Stimulated activated CD4-positive, alpha-beta T cell treated with anti-CD3 and anti-CD28 coated beads, Interleukin-12 subunit alpha, Interleukin-12 subunit beta, amount 100 ng/mL, for 24 hours (primary cell): ENCODE measurements at places on chromosomes 5 and 9.

GRCh38 chr5:14595189-14595588, 13.6 kb downstream of the OTULINL start:
- DNase-seq, result no peak

DNA sequence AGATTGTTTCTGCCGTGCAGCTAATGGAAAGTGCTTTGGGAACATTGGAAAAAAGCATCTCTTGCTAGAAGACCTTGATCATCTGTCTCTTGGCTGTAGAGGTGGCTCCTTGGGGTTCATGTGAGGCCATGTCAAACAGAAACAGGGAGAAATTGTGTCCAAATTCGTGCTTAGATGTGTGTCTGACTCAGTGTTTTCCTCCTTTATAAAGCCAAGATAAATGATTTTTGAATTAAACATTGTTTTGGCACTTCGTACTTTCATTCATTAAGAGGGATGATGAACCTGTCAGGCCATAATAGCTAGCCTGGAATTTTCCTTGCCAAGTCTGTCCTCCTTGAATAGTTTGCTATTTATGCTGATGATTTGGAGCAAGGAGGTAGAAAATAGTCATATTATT, 143.8 kb downstream of the FBXL7 start:
- no peak for DNase-seq

DNA sequence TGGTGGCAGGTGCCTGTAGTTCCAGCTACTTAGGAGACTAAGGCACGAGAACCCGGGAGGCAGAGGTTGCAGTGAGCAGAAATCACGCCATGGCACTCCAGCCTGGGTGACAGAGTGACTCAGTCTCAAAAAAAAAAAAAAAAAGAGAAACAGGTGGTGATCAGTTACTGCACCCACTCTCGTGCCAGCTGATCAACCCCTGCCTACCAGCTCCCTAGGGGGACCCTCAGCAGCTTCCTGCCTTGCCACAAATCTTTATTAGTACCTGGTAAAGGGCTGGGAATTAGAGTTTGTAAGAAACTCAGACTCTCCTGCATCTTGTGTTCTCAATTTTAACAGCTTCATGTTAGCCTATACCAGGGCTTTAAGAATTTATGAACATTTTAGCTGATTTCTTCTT, 914.9 kb downstream of the EFNA5 start:
- DNase-seq, result no peak

DNA sequence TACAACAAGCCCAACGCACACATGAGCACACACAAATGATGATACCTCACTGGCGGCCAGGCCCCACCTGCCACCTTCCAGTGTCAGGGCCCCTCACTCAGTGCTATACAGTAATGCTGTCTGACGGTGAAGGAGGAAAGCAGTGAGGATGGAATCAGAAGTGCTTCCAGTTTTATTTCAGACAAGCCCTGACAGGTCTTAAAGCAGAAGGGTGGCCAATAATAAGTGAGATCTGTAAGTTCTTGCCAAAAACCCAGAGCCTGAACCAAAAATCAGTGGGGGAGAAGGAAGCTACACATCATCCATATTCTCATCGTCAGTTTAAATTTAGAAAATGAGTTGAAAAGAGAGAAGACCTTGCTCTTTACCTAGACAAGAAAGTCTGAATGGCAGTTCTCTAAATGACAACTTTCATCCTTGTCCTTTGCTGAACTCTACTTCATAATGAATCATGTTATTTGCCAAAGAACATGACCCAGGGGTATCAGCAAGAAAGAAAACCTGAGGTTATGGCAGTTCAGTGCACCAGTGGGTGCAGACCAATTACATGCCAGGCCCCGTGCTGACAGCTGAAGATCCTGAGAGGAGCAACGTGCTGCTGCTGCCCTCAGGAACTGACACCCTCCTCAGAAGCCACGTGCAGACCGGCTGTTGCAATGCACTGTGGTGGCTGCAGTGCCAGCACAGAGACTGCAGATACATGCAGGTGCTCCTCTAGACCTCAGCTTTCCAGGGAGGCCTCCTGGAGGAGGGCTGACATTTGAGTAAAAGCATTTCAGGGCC, 118.7 kb downstream of the DROSHA start:
- DNase-seq, result no peak

- no peak for DNase-seq
Measured at GRCh38 chr9:110129425-110129824, 78.5 kb downstream of the C9orf152 start.

DNA sequence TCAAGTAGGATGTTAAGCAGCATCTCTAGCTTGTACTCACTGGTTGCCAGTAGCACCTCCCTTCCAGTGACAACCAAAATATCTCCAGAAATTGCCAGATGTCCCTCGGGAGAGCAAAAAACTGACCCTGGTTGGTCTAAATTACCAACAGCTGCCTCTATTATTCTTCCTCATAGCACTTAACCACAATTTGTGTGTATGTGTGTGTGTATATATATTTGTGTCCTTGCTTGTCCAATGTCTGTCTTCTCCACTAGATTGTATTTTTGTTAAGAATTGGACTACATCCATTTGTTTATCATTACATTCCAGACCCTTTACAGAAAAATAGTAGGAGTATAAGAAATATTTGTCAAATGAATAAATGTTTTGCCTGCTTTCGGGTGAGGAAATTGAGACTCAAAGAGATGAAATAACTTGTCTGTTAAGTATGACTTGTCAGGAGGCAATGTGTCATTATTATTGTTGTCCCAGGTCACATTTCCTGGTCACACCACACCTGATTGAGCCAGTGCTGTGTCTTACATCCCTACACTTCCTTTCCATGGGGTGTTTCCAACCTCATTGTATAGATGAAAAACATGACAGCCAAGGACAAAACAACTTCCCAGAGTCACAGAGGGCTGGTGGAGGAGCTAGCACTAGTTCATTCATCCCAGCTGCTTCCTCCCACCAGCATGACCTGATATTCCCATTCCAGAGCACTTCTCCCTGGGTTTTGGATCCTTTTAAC, 11.4 kb upstream of the GRPEL2 start:
- no peak for DNase-seq

GRCh38 chr5:143435210-143435657, 31.7 kb upstream of the NR3C1 start:
- DNase-seq, result no peak

- DNase-seq, result no peak
Measured at GRCh38 chr9:86909388-86909787, 37.9 kb downstream of the GAS1 start.
